Naive B cell (primary cell): ENCODE measurements at places on chromosomes 5 and 9.

DNA sequence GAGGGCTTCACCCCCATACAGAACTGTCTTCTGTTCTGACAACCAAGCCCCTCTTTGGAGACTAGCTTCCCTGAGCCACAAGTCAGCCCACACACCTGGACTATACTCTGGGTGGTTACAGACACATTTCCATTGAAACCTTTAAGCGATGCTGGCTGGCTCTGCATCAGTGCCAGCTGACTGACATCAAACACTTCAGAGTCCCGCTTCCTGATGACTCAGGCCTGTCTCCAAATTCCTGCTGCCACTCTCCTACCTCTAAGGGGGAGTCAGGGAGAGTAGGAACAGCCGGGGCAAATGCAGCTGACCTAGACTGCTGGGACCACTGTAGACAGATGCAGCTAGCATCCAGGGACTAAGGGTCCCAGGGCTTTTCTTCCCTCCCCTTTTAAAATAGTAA is 59.4 kb downstream of the SIL1 start:
- DNase-seq: no peak

- DNase-seq: no peak
Measured at GRCh38 chr5:2213121-2213730, 330.5 kb upstream of the IRX4 start.

DNA sequence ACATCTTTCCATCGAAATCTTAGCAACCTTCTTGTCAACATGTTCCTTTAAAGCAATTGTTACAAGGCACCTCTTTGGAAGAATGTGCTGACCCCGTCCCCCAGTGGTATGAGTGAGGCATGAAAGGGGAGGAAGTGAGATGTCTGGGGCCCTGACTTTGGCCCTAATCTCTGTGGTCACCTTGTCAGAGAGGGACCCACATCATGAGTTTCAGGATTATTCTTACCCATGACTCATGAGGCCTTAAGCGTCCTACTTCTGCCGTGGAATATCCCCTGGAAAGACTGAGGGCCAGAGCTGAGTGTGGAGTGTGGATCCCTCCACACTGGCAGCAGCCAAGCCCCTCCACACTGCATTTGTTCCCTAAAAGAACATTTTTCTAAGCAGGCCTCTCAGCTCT is 81.2 kb downstream of the FSTL4 start:
- no peak for DNase-seq

GRCh38 chr5:59760785-59761348 is 132.7 kb downstream of the PDE4D start:
- DNase-seq: no peak

DNA sequence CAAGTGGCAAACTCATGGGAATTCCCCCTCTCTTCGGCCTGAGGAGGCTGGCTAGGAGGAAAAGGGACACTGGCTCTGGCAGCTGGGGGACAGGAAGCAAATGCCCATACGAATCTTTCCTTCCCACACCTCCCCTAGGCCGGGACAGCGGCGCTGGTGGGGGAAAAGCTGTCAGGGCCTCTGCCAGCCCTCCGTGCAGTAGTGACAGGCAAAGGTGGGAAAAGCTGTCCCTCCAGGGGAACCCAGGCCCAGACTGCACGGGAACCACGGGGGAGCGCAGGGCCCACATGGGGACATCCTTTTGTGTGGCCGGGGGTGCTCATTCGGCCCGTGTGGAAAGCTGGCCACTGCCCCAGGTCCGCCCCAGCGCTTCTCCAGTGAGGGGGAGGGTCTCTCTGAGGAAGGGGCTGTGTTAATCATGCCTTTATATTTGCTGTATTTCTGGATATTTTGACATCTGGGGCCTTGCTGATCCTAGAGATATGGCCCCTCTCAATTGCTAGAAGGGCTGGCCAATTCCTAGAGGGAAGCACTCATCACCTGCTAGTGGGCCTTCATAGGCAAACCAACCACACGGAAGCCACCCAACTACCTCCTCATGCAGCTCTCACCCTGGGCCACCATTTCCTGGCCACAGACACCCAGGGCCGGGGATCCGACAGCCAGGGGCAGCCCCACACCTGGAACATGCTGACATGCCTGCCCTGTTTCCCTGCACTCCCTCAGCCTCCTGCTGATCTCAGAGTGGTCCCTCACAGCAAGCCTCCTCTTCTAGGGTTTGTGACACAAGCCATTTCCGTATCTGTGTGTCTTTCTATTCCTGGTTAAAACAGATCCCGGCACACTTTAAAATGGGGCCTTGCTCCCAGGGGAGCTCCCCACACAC is 138.8 kb downstream of the ROR2 start:
- no peak for DNase-seq

DNA sequence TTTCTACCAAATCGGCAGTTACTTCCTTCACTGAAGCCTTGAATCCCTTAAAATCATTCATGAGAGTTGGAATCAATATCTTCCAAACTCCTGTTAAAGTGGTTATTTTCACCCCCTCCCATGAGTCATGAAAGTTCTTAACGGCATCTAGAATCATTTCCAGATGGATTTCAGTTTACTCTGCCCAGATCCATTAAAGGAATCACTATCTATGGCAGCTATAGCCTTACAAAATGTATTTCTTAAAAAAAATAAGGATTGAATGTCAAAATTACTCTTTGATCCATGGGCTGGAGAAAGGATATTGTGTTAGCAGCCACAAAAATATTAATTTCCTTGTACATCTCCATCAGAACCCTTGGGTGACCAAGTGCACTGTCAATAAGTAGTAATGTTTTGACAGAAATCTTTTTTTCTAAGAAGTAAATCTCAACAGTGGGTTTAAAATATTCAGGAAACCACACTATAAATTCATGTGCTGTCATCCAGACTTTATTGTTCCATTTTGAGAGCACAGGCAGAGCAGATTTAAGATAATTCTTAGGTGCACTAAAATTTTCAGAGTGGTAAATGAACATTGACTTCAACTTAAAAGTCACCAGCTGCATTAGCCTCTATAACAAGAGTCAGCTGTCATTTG is 767.7 kb downstream of the DTWD2 start:
- no peak for DNase-seq

- DNase-seq: no peak
Measured at GRCh38 chr9:120920806-120921178, 5.8 kb downstream of the TRAF1 start.

GRCh38 chr5:173423452-173424117 is 95.4 kb upstream of the STC2 start:
- no peak for DNase-seq

DNA sequence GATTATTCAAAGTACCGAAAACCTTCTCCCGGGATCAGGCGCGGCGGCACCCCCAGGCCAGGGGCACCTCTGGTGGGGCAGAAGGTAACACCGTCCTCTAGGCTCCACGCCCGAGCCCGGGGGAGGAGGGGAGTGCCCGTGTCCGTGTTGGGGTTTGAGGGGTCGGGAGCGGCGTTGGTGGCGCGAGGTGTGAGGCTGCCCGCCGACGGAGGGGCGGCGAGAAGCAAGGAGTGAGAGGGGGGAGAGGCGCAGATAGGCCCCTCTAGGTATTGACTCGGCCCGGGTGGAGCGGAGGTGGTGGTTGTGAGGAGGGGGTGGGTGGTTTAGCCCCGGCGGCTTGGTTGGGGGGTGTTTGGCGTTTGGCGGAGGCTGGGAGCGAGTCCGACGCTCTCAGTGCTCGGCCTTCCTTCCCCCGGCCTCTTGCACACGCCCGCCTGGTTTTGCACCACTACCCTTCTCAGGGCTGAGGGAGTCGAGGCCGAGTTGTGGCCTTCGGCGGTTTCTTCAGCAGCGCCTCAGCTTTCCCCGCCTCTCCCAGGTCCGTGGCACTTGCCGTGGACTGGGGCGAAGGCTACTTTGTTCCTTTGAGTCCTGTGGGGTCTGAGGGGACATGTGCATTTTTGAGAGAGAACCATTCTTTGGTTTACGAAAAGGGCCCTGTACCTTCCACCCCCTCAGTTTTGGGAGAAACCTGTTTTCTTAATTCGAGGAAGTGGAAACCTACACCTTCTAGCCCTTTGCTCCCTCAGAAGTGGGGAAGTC is 450 bp downstream of the GPBP1 start:
- no peak for DNase-seq

DNA sequence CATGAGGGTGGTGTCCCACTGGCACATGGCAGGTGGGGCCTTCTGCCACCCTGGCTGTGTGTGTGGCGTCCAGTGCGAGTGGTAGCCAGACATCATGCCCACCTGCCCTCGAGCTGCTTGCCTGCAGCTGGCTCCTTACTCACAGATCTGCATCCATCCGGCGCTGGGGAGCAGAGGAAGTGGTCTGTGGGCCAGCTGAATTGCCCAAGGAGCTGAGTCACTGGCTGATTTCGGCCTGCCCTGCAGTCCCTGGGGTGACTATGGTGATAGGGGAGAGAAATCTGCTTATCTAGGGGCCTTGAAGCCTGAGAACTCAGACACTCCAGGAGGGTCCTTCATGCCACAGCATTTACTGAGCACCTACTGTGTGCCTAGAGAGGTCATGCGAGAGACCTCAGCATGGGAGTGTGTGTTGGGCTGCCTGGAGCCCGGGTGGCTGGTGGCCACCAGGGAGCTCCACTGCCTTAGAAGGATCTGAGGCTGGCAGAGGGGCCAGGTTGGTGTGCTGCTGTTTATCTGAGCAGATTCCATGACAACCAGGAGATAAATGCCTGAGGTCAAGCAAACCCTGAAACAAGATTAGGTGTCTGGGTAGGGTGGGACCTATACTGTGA is 57.1 kb downstream of the SLC22A5 start:
- peak; percentile 36 for DNase-seq

- peak; percentile 18 for DNase-seq
Measured at GRCh38 chr5:56327809-56328208, 94.7 kb upstream of the ANKRD55 start.

- DNase-seq: no peak
Measured at GRCh38 chr5:8135742-8136141, 266.8 kb downstream of the MTRR start.

GRCh38 chr5:79007872-79008271 is 22.8 kb upstream of the ARSB start:
- DNase-seq: no peak

- no peak for DNase-seq
Measured at GRCh38 chr5:169731221-169731620, 94.1 kb downstream of the DOCK2 start.

DNA sequence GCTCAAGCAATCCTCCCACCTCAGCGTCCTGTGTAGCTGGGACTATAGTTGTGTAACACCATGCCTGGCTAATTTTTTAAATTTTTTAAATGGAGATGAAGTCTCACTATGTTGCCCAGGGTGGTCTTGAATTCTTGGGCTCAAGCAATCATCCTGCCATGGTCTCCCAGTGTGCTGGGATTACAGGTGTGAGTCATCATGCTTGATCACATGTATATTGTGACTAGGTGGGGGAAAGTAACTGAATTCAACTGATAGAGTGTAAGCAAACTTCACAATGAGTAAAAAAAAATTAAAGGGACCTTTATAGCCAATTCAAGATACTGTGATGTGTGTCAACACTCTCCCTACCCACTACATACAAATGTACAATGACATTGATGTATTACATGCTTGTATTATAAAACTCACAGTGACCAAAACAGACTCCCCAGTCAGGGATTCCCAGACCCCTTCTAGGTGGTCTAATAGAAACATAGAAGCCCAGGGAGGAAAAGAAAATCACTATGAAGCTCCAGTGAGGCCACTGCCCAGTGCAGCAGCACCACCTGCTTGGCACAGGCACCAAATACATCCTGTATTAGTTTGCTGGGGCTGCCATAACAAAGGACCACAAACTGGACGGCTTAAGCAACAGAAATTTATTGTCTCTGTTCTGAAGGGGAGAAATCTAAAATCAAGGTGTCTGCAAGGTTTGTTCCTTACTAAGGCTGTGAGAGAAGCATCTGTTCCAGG is 8.8 kb downstream of the PLGRKT start:
- no peak for DNase-seq

DNA sequence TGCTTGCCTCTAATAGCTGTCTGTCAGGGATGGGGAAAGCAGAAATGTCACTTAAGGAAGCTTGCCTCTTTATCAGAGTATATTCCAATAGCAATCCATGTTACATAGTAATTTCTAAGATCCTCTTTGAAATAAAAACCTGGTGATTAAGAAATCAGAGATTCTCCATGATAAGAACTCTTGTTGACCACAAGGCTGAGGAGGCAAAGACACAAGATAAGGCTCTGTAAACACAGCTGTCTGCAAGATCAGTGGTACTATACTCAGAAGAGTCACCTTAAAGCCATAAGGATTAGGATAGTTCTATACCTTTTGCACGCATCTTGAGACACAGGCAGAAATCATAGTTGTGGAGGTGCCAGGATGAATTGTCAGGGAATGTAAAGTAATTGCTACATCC is 40.3 kb downstream of the HEXB start:
- no peak for DNase-seq

DNA sequence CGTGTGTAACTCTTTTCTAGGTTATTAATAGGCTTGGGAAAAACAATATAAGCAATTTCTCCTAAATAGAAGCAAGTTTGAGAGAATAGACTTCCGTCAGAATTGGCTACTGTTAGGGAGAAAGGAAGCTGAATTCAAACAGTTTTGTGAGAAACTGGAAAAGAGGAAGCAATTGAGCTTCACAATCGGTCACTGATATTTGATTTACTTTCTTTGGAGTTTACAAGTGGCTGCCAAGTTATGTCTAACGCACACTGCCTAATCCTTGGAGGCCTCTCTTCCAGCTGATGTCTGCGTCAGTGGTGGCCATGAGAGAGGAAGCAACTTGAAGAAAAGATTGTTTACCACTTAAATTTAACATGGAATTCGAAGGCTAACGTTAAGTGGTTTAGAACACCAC is 319.5 kb downstream of the ADGRV1 start:
- DNase-seq: no peak
